ENCODE measurements at places on chromosomes 1 and 21.

DNA sequence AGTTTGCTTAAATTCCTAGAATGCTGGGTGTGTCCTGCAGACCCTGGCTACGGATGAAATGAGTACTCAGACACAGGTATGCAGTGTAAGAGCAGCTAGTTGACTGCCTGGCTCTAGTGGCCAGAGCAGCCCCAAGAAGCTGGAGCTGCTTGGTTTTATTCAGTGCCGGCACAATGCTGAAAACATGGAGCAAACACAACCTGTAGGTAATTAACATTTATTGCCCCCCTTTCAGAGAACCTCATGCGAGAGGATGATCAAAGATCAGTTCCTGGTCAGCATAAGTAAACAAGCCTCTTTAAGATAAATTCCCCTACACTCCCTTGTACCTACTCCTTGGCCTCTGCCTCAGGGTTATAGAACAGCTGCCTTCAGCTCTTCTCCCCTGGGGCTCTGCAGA, 43.2 kb downstream of the MRPS6 start:
- no peak for DNase-seq

- no peak for DNase-seq
These were observed 11.3 kb downstream of the GNPAT start for GRCh38 chr1:231252336-231252735.

DNA sequence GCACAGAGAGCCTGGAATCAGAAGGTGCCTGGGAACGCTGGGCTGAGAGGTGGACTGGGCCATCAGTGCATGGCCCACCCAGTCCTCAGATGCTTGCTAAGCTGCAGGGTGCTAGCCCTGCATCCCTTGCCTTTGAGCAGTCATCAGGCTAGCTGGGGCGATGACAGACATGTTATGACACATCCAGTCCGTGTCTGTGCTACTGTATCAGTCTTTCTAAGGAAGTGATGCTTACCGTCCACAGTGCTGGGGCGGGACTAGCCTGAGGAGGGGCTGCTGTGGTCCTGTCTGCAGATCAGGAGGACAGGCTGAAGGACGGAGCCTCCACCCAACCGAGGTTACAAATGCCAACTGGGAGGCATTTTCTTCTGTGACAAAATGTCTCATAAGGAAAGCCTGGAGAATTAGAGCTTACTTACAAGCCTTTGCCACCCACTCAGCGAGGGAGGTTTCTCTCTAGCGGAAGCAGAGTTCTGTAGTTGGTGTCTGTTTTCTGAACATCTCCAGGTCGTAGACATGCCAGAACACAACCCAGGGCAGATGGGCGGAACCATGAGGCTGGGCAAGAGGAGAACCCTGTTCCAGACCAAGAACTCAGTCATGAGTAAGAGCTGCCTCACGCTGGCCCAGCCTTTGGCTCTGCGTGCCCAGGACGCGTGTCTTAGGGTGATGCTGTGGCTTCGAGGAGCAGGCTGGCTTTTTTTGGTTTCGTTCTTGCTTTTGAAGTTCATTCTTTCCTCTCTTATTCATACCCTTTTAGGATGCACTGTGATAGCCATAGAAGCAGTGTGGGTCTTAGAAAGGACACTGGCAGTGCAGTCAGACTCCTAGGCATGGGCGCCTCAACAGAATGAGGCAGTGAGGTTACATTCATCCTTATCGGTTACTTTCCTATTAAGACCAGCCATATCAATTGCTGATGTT, 14.3 kb downstream of the SLFNL1 start:
- no peak for DNase-seq

DNA sequence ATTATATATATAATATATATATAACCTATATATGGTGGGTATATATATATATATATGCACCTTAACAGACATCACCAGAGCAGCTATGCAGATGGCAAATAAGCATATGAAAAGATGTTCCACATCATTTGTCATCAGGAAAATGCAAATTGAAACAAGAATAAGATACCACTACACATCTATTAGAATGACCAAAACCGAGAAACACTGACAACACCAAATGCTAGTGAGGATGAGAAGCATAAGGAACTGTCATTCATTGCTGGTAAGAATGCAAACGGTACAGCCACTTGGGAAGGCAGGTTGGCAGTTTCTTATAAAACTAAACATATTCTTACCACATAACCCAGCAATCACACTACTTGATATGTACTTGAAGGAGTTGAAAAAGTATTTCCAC, 219.8 kb upstream of the PRMT6 start:
- no peak for DNase-seq

- DNase-seq: no peak
These were observed 92.1 kb downstream of the BACH1 start for GRCh38 chr21:29390778-29391177.

- no peak for DNase-seq
These were observed 20.7 kb upstream of the PADI4 start for GRCh38 chr1:17287130-17287776.

- no peak for DNase-seq
These were observed 9.8 kb downstream of the FRRS1 start for GRCh38 chr1:99756598-99756997.

DNA sequence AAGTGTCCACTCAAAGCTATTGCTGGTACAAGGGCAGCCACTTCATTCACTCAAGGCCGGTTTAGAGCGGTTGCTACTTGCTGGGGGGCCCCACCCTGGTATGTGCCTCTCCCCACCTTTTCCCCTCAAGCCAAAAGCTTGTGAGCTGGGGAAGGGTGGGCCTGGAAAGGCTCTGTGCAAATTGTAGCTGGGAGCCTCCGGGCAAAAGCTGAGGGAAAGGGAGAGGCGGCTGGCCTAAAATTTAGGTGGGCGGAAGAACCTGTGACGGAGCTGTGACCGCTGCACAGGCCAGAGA, 306 bp upstream of the SH3D21 start:
- DNase-seq: no peak

GRCh38 chr1:170929412-170929834, 5.9 kb upstream of the MROH9 start:
- no peak for DNase-seq

DNA sequence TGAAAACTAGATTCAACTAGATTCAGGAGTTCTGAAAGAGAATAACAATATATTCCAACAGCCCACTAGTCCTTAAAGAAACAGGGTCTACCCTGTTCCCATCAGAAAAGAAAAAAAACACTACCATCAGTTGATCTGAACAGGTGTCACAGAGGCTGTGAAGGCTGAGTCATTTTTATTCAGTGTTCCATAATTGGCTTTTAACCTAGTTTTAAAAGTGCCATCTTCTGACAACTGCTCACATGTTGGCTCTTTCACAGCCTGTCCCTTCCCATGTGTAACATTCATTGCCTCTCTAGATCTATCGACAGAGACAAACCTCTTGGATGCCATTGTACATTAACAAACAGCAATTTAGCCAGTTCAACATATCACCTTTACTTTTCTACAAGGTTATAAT, 243.7 kb downstream of the TBX15 start:
- DNase-seq: no peak

- DNase-seq: no peak
These were observed 71.8 kb upstream of the SAMSN1 start for GRCh38 chr21:14617871-14618270.

- DNase-seq: no peak
These were observed 103.6 kb upstream of the KAZN start for GRCh38 chr1:14494911-14495310.

GRCh38 chr1:201044119-201044518, 20.6 kb upstream of the KIF21B start:
- no peak for DNase-seq

- no peak for DNase-seq
These were observed 87.2 kb upstream of the IVNS1ABP start for GRCh38 chr1:185404291-185404690.

- DNase-seq: no peak
These were observed 10.5 kb upstream of the GNG12 start for GRCh38 chr1:67843746-67844145.

- no peak for DNase-seq
These were observed 50.3 kb upstream of the MPC2 start for GRCh38 chr1:167987174-167987573.

DNA sequence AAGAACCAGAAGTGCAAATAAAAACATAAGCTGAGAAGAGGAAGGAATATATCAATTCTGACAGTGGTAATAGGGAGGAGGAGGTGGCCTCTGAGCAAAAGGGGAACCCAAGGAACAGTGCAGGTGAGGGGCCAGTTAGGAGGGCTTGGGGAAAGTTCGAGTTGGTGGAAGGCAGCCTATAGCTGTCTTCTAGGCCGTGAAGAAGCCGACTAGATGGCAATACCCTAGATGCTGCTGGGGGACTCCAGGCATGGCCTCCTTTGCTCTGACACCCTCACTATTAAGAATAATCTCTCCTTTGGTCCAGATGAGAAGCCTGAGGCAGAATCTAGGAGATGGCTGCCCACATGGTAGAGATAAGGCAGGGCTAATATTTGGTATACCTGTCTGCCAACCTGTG, 351.1 kb upstream of the PLXNA2 start:
- DNase-seq: no peak

GRCh38 chr21:17911628-17912027, 92.5 kb upstream of the C21orf91 start:
- DNase-seq: no peak

GRCh38 chr1:37890378-37891014, 31.1 kb upstream of the MTF1 start:
- no peak for DNase-seq

DNA sequence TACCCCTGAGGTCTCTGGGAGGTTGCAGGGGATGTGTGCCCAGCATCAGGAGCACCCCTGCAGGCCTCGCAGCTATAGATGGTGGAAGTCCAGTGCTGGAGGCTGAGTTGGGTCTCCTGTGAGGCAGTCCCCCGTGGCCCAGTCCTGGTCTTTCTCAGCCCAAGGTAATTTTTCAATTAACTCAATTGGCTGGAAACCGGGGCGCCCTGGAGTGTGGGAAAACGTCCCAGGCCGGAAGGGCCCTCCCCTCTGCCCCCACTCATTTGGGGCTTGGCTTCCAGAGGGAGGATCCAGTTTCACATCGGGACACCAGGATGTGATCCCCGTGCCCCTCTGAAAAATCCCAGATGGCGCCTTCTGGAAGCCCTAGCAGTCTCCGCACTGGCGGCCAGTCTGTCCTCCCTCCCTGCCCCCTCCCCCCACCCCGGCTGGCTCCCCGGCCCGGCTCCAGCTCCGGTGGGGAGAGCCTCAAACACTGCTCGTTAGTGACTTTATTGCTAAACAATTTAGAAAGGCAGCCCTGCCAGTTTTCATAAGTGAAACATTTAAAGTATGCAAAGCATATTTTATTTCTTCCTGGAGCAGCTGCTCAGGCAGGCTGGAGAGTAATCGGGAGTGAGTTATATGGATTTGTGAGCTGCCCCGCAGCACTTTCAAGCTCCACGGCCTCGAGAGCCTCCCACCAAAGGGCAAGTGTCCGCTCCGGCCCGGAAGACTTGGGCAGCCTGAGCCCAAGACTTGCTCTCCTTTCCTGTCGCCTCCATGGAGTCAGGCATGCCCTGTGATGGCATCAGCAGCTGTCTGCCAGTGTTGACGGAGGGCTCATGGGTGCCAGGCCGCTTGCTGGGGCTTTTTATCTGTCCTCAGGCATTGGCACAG, 208.2 kb upstream of the TMEM51 start:
- DNase-seq: no peak

- no peak for DNase-seq
These were observed 31.8 kb downstream of the DBT start for GRCh38 chr1:100217834-100218233.

DNA sequence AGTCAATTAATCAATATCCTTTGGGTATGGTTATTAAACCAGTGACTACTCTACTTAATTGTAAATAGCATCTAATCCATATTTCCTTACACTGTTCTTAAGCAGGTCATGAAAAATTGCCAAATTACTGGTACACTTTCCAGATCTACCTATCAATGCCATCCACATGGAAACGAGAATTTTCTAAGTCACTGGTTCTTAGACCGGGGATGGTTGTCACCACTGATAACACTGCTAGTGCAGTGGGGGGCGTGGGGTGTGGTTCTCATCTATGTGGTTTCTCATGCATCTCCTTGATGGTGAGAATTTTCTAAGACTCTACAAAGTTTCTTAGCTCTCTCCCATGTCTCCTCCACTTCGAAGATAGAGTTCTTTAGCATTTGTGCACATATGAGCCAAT, 63.7 kb upstream of the COG2 start:
- DNase-seq: no peak

DNA sequence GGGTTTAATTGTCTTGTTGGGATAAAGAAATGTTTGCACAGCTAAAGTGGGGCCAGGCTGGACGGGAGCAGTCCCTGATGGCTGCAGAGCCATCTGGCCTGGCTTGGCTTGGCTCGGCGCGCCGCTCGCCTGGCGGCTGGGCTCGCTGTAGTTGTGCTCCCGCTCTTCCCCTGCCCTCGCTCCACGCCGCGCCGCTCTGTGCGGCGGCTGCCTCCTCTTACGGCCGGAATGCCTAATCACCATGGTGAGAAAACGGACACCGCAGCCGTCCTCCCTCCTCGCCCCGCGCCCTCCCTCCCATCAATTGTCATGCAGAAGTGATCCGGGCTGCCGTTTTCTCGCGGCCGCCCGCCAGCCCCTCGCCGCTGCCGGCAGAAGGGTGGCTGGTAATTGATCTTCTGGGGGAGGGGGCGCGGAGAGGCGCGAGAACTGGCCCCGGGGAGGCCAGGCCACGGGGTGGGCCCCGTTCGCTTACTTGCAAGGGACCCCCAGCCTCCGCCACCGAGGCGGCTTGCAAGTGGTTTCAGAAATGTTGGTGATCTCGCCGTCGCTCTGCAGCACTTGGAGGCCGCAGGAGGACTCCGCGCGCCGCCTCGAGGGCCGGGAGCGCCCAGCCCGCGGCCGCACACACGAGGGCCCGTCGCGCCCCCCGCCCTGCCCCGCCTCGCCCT, 12.4 kb downstream of the RNF220 start:
- DNase-seq: no peak

- DNase-seq: no peak
These were observed 3.5 kb downstream of the RO60 start for GRCh38 chr1:193062698-193063463.

- no peak for DNase-seq
These were observed 112.3 kb upstream of the IRF2BP2 start for GRCh38 chr1:234722270-234722704.

- DNase-seq: no peak
These were observed 719 bp downstream of the MFAP2 start for GRCh38 chr1:16979475-16980327.

DNA sequence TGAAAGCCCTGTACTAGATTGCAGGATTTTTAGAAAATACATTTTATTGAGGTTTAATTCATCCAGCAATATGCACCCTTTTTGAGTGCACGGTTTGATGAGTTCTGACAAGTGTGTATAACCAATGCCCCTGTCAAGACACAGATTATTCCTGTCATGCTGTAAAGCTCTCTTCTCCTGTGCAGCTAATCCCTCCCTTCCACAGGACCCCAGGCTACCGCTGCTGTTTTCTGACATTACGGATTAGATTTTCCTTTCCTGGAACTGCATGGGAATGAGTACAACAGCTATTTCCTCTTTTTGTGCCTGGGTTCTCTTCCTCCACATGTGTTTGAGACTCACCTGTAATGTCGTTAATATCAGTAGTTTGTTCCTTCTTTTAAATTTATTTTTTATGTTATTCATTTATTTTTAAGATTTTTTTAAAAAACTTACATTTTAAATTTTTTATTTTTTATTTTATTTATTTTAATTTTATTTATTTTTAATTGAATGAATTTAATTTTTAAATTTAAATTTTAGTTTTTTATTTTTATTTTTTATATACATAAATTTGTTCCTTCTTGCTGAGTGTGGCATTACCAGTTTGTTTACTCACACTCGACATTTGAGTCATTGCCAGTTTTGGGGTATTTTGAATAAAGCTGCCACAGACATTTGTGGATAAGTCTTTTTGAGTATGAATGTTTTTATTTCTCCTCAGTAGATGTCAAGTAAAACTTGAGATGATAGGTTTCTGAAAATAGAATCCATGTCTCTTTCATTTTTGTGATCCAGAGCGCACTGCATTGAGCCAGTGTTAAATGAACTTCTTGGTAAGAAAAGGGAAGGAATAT, 79.0 kb upstream of the B3GALT5 start:
- DNase-seq: no peak

- no peak for DNase-seq
These were observed 314.1 kb upstream of the USP25 start for GRCh38 chr21:15415541-15416261.
